ENCODE measurements at places on chromosomes 5 and 9.

- DNase-seq = no peak
Observed at GRCh38 chr9:419571-420171, 205.0 kb downstream of the DOCK8 start.

DNA sequence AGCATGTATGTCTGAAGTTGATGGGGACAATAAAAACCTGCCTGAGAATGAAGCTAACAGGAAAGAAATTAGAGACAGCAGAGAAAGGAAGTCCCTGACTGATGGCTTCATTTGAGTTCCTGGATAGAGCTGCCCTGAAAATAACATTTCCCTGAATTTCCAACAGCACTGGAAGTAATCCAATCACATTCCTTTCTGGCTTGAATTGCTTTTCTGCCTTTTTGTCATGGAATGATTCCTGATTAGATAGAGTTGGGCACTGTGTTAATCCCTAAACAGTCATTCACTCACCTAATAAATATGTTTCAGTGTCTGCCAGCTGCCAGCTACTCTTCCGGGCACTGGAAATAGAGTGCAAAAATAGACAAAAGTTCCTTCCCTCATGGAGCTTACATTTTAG is 30.0 kb upstream of the SH3RF2 start:
- DNase-seq = no peak

DNA sequence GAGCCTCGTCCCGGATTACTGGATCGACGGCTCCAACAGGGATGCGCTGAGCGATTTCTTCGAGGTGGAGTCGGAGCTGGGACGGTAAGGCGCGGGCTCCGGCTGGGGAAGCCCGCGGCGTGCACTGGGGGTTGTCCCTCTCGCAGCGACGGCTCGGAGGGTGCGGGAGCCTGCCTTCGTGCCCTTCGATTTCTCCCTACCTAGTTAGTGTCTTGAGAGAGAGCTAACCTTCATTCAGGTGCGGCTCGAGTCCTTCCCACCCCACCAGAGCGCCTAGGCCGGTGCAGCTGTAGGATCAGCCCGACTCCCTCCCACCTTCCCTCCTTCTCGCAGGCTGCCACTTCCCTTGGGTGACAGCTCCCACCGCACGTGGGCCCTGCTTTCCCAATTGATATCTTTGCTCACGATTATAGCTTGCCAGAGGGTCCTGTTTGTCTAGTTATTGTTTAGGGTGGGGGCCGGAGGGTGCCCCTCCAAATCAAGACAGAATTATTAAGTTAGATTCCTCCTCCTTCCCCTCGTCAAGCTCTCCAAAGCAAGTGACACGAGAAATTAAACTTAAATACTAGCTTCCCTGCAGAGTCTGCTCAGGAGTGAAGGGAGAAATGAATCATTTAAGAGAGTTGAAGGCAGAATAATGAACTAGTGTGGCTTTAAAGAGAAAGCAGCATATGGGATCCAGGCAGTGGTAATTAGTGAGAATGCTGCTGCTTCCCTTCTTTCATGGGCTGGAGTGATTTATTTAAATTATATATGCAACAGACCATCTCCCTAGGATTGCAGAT is 569 bp downstream of the CAMK4 start:
- DNase-seq = no peak

DNA sequence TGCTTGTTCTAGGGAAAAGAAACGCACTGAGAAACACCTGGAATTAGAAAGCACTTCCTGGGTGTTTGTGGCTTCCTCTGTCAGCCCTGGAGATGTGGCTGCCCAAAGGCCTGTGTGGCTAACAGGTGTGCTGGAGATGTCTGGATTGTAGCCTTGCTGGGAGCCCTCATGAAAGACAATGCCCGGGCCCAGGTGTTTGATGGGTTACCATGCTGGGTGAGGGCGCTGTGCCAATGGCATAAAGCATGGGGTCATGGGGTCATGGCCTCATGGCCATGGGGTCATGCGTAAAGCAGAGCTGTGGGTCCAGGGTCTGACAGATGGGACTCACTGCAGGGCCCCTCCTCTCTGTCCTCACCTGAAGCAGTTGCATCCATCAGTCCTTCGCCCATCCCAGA is 21.6 kb downstream of the ANKRD33B start:
- DNase-seq = no peak

DNA sequence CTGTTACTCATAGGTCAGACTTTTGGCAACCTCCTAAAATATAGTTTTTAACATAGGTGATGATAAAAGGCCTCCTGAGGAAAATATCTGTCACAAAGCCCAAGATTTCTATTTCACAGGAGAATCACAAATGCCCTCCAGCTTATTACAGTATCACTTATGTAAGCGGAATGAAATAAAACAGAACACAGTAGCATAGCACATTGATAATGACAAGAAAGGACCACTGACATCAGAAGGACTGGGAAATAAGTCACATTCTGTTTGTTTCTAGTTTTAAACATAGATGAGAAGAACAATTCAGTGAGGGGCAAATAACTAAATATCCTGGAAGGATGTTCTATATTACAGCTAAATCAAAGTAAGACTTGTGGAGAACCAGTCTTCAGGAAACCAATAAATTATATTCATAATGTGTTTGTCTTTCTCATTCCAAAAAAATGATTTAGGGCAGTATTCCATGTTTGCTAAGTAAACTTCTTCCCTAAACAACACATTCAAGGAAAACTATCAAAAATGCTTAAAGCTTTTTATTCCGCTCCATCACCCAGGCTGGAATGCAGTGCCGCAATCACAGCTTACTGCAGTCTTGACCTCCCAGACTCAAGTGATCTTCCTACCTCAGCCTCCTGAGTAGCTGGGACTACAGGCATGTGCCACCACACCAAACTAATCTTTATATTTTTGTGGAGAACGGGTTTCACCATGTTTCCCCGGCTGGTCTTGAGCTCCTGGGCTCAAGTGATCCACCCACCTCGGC is 20.8 kb upstream of the CTNNAL1 start:
- DNase-seq = no peak

GRCh38 chr5:28374492-28374967 is 1336.1 kb upstream of the CDH9 start:
- DNase-seq = no peak

GRCh38 chr5:107968998-107969397 is 298.3 kb upstream of the EFNA5 start:
- no peak for DNase-seq

- DNase-seq = no peak
Observed at GRCh38 chr5:132484391-132484725, 6.2 kb downstream of the IRF1 start.

- no peak for DNase-seq
Observed at GRCh38 chr5:91794856-91795548, 411.9 kb upstream of the ARRDC3 start.

DNA sequence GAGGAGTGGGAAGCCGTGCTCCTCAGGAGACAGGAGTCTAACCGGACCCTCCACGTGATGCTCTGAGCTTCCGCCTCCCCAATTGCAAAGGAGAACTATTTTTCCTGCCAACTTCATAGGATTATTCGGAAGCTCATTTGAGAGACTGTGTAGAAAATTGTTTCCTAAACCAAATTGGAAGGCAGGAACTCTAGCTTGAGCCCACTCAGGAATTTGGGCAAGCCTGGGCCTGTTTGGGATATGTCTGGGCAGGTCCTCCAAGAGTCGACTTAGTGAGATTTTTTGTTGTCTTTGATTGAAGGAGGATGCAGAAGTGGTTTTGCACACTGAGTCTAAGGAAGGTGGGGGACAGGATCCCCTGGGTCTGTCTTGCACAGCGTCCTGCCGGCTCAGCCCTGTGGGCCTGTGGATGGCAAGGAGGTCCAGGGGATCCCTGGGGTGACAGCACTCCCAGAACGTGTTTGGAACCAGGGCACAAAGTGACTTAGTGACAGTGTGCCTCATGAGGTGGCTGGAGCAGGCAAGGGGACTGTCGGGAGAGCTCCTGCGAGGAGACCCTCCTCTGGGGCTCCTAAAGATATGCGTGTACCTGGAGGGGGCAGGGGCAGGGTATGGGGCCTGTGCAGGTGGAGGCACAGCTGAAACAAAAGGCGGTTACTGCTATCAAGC is 283.3 kb downstream of the NSG2 start:
- no peak for DNase-seq
